ENCODE measurements at places on chromosomes 4 and X. TPM values are rescaled to one million over a fixed set of nuclear protein-coding genes. Genes with fewer than 3 reads are reported as not detected.

RHOXF2B gene
- not detected for total RNA-seq

GUCY1A1 gene
- 52.2 TPM for total RNA-seq

- H3K4me1 ChIP-seq, result peaks cover 76% of the 10 kb centered on the region
- H3K27me3 ChIP-seq, result no peaks in the 10 kb centered on the region
- H3K4me3 ChIP-seq, result no peak overlapping the region
Measured at GRCh38 chr4:57076646-57077045, 33.5 kb downstream of the IGFBP7 start.

GRCh38 chr4:47432749-47433148 lies 30.8 kb downstream of the COMMD8 start:
- no peak overlapping the region for H3K4me3 ChIP-seq
- H3K27ac ChIP-seq, result no peak overlapping the region
- no peaks in the 10 kb centered on the region for H3K4me1 ChIP-seq
- H3K27me3 ChIP-seq, result no peaks in the 10 kb centered on the region

DNA sequence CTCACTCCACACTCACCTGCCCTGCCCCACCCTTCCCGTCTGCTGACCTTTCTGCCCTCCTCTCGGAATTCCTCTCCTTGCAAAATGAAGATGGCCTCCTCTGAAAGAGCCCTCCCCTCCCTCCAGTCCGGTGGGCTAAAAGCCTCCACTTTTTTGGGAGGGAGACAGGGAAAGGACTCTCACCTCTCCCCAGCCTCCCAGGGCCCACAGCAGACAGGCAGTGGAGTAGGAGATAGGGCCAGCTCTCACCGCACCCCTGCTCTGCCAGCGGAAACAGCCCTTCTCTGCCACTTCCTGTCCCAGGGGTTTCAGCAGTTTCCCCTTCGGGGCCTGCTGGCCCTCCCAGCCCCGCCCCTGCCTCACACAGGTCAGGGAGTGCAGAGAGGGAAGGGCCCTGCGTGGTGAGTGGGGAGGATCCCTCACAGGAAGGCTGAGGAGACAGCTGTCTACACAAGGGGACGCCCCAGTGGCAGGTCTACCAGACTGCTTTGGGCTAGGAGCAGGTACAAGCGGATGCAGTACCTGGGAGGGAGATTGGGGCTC lies 18.2 kb downstream of the ELF4 start:
- H3K27me3 ChIP-seq, result no peaks in the 10 kb centered on the region
- no peak for DNase-seq
- H3K36me3 ChIP-seq, result peaks cover 6% of the 10 kb centered on the region
- peaks cover 4% of the 10 kb centered on the region for H3K4me1 ChIP-seq
- no peak overlapping the region for H3K27ac ChIP-seq
- H3K4me3 ChIP-seq, result no peak overlapping the region

GRCh38 chrX:73940893-73941470 lies 363.0 kb upstream of the ZCCHC13 start:
- no peaks in the 10 kb centered on the region for H3K27me3 ChIP-seq
- no peak for DNase-seq
- peaks cover 7% of the 10 kb centered on the region for H3K4me1 ChIP-seq
- no peaks in the 10 kb centered on the region for H3K36me3 ChIP-seq

GRCh38 chr4:8599091-8599460 lies 6.5 kb downstream of the CPZ start:
- no peaks in the 10 kb centered on the region for H3K36me3 ChIP-seq
- H3K27ac ChIP-seq, result no peak overlapping the region
- DNase-seq, result no peak
- H3K4me1 ChIP-seq, result peaks cover 8% of the 10 kb centered on the region

GRCh38 chr4:98919996-98920395 lies 8.9 kb downstream of the EIF4E start:
- no peak for DNase-seq
- H3K27me3 ChIP-seq, result no peaks in the 10 kb centered on the region
- H3K36me3 ChIP-seq, result peaks cover 9% of the 10 kb centered on the region
- no peak overlapping the region for H3K27ac ChIP-seq
- no peak overlapping the region for H3K4me3 ChIP-seq

DNA sequence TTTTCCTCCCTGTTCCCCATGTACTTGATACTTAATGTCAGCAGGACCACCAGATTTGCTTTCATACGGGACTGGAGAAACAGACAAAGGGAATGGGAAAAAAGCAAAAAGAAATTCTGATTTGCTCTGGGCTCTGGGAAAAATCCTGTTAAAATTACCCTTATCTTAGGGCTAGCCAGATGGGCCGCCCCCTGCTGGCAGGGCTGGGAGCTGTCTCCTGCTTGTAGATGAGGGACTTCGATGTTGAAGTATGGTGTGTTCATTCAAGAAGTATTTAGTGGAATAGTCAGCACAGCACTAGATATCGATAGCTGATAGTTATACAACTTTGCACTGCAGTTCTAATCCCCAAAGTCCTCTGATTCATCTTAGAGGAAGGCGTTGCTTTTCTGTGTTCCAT lies 45.8 kb downstream of the BCORL1 start:
- no peaks in the 10 kb centered on the region for H3K4me1 ChIP-seq
- H3K4me3 ChIP-seq, result no peak overlapping the region
- no peaks in the 10 kb centered on the region for H3K27me3 ChIP-seq

DNA sequence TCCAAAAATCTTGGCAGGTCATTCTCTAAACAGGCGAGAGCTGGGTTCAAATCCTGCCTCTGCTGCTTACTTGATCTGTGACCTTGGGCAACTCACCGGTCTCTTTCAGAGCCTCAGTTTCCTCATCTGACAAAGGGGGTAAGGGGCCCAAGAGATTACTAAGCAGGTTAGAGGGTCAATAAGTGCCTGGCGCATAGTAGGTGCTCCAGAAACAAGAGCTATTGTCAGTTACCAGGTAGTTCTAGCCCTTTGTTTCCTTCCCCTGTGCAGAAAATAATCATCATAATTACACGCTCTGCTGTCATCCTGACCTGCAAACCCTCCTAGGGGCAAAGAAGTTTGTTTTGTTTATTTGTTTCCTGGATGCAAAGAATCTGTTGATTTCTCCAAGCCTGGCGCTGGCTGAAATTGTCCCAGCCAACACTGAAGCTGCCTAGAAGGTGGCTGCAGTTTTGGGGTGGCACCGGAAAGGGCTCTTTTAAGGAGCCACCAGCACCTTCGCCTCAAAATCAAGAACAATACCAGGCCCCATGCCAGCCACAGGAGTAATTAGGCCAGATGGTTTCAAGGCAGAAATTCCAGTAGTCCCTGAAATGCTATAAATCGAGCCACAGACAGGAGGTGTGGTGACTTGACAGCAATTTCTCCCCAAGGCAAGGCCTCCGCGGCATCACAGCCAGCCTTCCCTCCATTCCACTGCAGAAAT lies 10.2 kb upstream of the KIAA0232 start:
- peaks cover 25% of the 10 kb centered on the region for H3K4me1 ChIP-seq
- H3K36me3 ChIP-seq, result no peaks in the 10 kb centered on the region
- H3K27me3 ChIP-seq, result peaks cover 21% of the 10 kb centered on the region
- no peak overlapping the region for H3K4me3 ChIP-seq

DNA sequence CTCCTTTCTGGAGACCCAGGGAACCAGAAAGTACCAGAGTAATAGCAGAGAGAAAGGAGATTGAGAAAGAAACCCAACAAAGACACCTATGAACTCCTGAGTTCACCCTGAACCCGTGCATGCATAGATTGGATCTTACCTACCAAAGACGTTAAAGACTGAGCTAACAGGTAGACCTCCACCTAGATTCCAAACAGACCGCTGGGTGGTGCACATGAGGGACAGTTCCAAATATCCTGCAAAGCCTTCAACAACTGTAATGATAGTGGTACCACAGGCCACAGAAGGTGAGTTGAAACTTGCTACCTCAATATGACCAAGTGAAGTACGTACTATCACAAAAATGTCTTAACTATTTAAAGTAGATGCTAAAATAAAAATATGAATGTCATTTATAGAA lies 34.0 kb upstream of the NR0B1 start:
- DNase-seq, result no peak
- H3K36me3 ChIP-seq, result no peaks in the 10 kb centered on the region

- no peak overlapping the region for H3K4me3 ChIP-seq
- H3K4me1 ChIP-seq, result peaks cover 10% of the 10 kb centered on the region
- H3K27ac ChIP-seq, result no peak overlapping the region
- H3K36me3 ChIP-seq, result peaks cover 5% of the 10 kb centered on the region
- no peaks in the 10 kb centered on the region for H3K27me3 ChIP-seq
Measured at GRCh38 chrX:56733459-56734046, 4.5 kb downstream of the NBDY start.

DNA sequence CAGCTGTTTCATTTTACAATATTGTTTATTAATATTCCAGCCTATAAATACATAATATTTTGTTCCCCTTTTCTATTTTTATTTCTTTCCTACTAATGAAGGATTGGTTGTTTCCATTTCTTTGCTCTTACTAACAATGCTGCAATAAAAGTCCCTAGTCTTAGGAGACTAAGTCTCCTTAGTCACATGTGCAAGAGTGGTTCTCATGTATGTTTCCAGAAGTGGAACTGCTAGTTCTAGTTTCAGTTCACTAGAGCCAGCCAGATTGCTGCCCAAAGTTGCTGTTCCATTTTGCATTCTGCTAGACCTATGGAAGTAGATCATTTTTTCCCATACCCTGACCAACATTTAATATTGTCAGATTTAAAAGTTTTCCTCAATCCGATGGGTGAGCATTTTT lies 44.3 kb downstream of the CNGA1 start:
- H3K4me3 ChIP-seq, result no peak overlapping the region
- no peak for DNase-seq
- H3K36me3 ChIP-seq, result no peaks in the 10 kb centered on the region
- no peak overlapping the region for H3K27ac ChIP-seq
- no peaks in the 10 kb centered on the region for H3K4me1 ChIP-seq

DNA sequence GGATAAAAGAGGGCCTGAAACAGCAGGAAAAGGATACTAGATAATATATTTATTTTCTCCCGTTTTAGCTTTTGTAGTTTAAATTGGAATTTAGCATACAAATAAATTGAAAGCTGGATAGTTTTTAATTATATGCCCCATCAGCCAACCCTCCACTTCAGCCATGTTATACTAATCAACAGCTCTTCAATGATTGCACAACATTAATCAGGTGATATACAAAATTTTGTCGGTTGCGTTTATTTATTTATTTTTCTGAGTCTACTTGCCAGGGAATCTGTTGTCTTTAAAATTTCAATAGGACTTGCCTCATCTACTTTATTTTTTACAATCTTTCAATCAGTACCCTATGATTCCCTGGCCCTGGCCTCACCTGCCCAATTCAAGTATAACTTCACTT lies 12.1 kb downstream of the DGKK start:
- H3K36me3 ChIP-seq, result no peaks in the 10 kb centered on the region
- H3K4me1 ChIP-seq, result no peaks in the 10 kb centered on the region
- H3K27ac ChIP-seq, result no peak overlapping the region
- no peak for DNase-seq
- peaks cover 47% of the 10 kb centered on the region for H3K27me3 ChIP-seq

DNA sequence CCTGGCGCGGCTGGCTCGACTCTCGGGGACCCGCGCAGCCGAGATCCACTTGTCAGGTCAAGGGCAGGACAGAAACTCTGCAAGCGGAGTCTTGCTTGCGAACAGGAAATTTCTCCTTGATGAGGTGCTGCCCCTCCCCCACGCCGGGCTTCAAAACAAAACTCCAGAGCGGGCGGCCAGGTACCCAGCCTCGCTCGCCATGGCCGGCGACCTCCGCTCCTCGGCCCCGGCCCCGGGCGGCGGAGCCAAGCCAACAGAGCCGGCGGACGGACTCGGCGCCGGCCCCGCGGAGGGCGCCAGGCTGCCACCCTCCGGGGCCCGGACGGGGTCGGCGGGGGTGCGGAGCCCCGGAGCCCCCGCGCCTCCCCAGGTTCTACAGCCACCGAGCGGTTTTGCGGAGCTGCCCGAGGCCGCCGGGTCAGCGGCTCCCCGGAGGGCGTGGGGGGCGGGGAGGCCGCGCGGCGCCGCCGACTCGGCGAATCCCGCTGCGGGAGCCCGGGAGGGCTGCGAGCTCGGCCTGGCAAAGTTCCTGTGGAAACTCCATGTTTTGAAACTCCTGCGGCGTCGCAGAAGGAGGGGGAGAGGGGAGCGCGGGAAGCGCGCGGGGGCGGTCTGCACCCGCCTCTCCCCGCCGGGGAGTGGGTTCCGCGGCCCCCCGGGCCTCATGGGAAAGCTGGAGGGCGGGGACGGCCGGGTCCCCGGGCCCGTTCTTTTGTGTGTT lies 11.7 kb upstream of the BCOR start:
- H3K27me3 ChIP-seq, result no peaks in the 10 kb centered on the region
- peaks cover 12% of the 10 kb centered on the region for H3K4me1 ChIP-seq
- peak; percentile 61 for DNase-seq
- H3K4me3 ChIP-seq, result peak overlapping the region; percentile 56

DNA sequence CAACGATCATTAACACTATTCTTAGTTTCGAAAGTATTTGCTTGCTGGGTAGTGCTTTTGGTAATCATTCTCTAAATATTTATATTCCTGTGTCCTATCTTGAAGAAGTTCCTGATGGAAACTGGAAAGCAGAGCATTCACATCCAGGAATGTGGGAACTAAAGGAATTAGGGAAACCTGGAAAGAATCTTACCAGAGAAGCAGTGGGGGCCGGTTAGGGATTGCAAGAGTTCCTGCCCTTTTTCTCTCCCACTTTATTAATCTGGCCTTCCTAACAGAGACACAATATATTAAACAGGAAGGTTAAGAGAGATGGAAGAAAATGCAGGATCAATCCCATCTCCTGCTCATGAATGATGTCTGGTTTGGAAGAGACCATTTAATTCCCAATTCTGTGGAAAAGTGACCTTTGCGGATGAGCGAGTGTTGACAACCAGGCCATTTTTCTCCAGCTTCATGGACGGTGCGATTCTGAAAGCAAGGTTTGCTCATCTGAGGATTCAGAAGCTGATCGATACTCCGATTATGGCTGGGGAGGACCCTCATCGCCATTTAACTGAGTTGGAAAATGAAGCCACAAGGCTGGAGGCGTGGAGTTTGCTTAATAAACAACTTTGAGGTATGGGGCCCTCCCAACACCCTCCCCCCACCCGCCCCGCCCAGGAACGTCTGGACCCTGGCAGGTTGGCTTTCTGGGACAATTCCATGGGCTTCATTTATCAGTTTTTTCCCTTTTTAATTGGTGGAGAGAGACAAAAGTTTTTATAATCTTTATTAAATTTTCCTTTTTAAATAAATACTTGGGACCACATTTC lies 52.3 kb downstream of the C4orf51 start:
- H3K4me1 ChIP-seq, result peaks cover 43% of the 10 kb centered on the region
- peak overlapping the region; percentile 67 for H3K4me3 ChIP-seq
- no peaks in the 10 kb centered on the region for H3K36me3 ChIP-seq
- no peaks in the 10 kb centered on the region for H3K27me3 ChIP-seq

DNA sequence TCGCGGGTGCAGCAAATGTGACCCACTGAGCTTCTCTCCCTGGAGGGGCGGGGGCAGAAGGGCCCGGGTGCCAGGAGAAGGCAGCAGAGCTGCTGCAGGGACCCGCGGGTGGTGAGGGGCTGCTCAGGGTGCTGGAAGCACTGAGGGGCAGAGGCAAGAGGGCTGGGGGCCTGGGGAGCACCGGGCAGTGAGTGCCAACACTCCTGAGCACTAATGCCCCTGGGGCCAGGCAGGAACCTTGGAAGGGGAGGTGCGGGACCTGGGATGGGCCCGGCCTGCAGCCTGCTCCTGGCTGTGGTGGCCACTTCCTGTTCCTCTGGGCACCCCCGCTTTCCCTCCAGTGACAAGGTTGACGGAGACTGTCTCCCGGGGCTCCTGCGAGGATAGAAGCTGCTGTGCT lies 66.5 kb upstream of the ADRA2C start:
- H3K4me3 ChIP-seq, result no peak overlapping the region
- H3K4me1 ChIP-seq, result peaks cover 11% of the 10 kb centered on the region
- no peaks in the 10 kb centered on the region for H3K36me3 ChIP-seq
- peaks cover 53% of the 10 kb centered on the region for H3K27me3 ChIP-seq

- H3K4me3 ChIP-seq, result no peak overlapping the region
- H3K27ac ChIP-seq, result no peak overlapping the region
- H3K27me3 ChIP-seq, result no peaks in the 10 kb centered on the region
- no peak for DNase-seq
- peaks cover 16% of the 10 kb centered on the region for H3K4me1 ChIP-seq
Measured at GRCh38 chr4:181261279-181261678, 981.9 kb upstream of the TENM3 start.
